ENCODE measurements at places on chromosomes 12 and 14.

GRCh38 chr12:55721601-55722213 is 1.5 kb downstream of the RDH5 start:
- no peak for DNase-seq

GRCh38 chr12:123013185-123014095 is 33.0 kb downstream of the ARL6IP4 start:
- DNase-seq: no peak

DNA sequence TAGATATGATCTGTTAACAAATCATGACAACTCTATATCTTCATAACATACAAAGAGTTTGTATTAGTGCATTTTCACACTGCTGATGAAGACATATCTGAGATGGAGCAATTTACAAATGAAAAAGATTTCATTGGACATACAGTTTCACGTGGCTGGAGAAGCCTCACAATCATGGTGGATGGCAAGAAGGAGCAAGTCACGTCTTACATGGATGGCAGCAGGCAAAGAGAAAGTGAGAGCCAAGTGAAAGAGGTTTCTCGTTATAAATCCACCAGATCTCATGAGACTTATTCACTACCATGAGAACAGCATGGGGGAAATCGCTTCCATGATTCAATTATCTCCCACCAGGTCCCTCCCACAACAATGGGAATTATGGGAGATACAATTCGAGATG is 157.6 kb downstream of the DUSP6 start:
- no peak for DNase-seq

GRCh38 chr12:84912198-84913128 is at the start of gene SLC6A15:
SLC6A15 (minus strand) TSS chr12:84912799; CDS start chr12:84892120, 20,679 bp downstream.
- DNase-seq: no peak

Data from stimulated activated CD4-positive, alpha-beta T cell treated with anti-CD3 and anti-CD28 coated beads, Interleukin-4, amount 100 ng/mL, for 24 hours (primary cell).